ENCODE measurements at places on chromosomes 1 and 21.

GRCh38 chr1:48466594-48466993, 5.4 kb downstream of the SPATA6 start:
- H3K4me1 ChIP-seq, result peaks cover 30% of the 10 kb centered on the region
- no peaks in the 10 kb centered on the region for H3K36me3 ChIP-seq
- no peak overlapping the region for H3K27ac ChIP-seq
- no peak for DNase-seq
- no peaks in the 10 kb centered on the region for H3K27me3 ChIP-seq
- H3K4me3 ChIP-seq, result no peak overlapping the region

- H3K27ac ChIP-seq, result no peak overlapping the region
- no peak for DNase-seq
- peaks cover 30% of the 10 kb centered on the region for H3K4me1 ChIP-seq
- no peaks in the 10 kb centered on the region for H3K27me3 ChIP-seq
Measured at GRCh38 chr1:41429641-41430035, 54.8 kb downstream of the EDN2 start.

GRCh38 chr1:17828991-17829390, 73.9 kb downstream of the ACTL8 start:
- no peaks in the 10 kb centered on the region for H3K36me3 ChIP-seq
- H3K27me3 ChIP-seq, result no peaks in the 10 kb centered on the region
- H3K4me3 ChIP-seq, result no peak overlapping the region
- no peak for DNase-seq

GRCh38 chr1:204093421-204093717, 20.5 kb downstream of the SOX13 start:
- H3K27me3 ChIP-seq, result no peaks in the 10 kb centered on the region
- no peak overlapping the region for H3K4me3 ChIP-seq
- H3K4me1 ChIP-seq, result peaks cover 76% of the 10 kb centered on the region
- no peaks in the 10 kb centered on the region for H3K36me3 ChIP-seq

GRCh38 chr1:61122389-61122788, 40.0 kb downstream of the NFIA start:
- DNase-seq, result no peak
- no peak overlapping the region for H3K27ac ChIP-seq
- no peaks in the 10 kb centered on the region for H3K36me3 ChIP-seq

- no peak overlapping the region for H3K4me3 ChIP-seq
- DNase-seq, result no peak
- no peaks in the 10 kb centered on the region for H3K27me3 ChIP-seq
- no peaks in the 10 kb centered on the region for H3K36me3 ChIP-seq
Measured at GRCh38 chr1:192579010-192579738, 3.6 kb downstream of the RGS1 start.
